ENCODE measurements at places on chromosomes 2 and 18.

DNA sequence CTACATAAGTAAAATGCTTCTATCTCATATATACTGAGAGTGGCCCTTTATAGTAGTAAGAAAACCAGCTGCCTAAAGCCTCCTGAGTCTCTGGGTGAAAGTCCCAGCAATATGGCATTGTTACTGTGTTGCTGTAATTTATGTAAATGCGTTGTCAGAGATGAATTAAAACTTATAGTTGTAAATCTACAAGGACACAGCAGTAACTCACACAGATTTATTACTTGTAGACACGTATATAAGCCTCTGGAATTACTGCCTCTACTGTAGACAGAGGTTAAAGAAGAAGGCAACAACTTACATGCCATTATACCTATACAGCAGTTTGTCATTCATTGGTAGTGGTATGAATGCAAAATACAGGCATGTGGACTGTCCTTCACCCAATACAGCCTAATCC, 169.1 kb upstream of the BOD1L2 start:
- H3K36me3 ChIP-seq: no peaks in the 10 kb centered on the region
- DNase-seq: no peak
- H3K27me3 ChIP-seq: no peaks in the 10 kb centered on the region
- H3K4me1 ChIP-seq: peaks cover 2% of the 10 kb centered on the region
- H3K4me3 ChIP-seq: no peak overlapping the region
- no peak overlapping the region for H3K27ac ChIP-seq

GRCh38 chr2:99325384-99325783, 10.7 kb downstream of the TXNDC9 start:
- H3K4me3 ChIP-seq: no peak overlapping the region
- no peak for DNase-seq
- H3K4me1 ChIP-seq: no peaks in the 10 kb centered on the region
- H3K36me3 ChIP-seq: peaks cover 86% of the 10 kb centered on the region

- no peak overlapping the region for H3K4me3 ChIP-seq
- no peaks in the 10 kb centered on the region for H3K27me3 ChIP-seq
- no peaks in the 10 kb centered on the region for H3K4me1 ChIP-seq
- no peak for DNase-seq
- no peaks in the 10 kb centered on the region for H3K36me3 ChIP-seq
- H3K27ac ChIP-seq: no peak overlapping the region
Observed at GRCh38 chr18:6106091-6106685, 210.9 kb upstream of the TMEM200C start.

DNA sequence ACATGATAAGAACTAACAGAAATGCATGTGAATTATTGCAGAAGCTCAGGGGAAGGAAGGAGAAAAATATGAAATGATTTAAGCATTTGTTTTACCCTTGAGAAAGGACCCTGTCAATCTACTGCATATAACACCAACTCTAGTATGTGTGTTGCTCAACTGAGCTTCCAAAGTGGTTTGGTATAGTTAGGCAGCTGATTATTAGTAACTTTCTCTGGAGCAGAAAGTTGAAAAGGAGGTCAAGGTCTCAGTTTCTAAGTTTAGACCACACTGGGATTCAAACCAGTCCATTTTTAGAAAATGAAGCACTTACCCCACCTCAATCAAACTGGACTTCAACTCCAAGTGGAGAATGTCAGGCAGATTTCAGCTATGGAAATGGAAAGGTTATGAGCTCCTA, 123.3 kb upstream of the CDC42EP3 start:
- no peak for DNase-seq
- H3K27ac ChIP-seq: peak overlapping the region; percentile 33
- no peaks in the 10 kb centered on the region for H3K4me1 ChIP-seq
- H3K36me3 ChIP-seq: no peaks in the 10 kb centered on the region
- no peak overlapping the region for H3K4me3 ChIP-seq

- no peak overlapping the region for H3K4me3 ChIP-seq
- peaks cover 45% of the 10 kb centered on the region for H3K36me3 ChIP-seq
- DNase-seq: no peak
- H3K4me1 ChIP-seq: no peaks in the 10 kb centered on the region
- no peaks in the 10 kb centered on the region for H3K27me3 ChIP-seq
Observed at GRCh38 chr2:101040761-101041160, 38.7 kb downstream of the RPL31 start.

DNA sequence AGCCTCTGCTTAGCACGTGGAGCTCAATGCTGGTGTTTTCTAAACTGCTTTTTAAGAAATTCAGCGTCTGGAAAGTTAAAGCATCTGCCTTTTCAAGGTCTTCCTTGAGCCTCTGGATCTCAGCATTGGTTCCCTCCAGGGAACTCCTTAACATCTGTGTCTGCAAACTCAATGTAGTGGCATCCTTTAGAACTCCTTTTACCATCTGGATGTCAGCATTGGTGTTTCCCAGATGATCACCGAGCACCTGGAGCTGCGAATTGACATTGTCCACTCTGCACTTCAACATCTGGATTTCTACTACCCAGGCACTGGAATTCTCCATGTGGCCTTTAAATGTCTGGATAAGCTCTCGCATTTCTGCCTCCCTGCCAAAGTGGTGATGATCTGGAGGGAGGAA, 3.7 kb downstream of the CLEC4F start:
- H3K27ac ChIP-seq: no peak overlapping the region
- no peaks in the 10 kb centered on the region for H3K36me3 ChIP-seq
- no peak overlapping the region for H3K4me3 ChIP-seq
- no peaks in the 10 kb centered on the region for H3K27me3 ChIP-seq
- DNase-seq: no peak
- H3K4me1 ChIP-seq: no peaks in the 10 kb centered on the region

GRCh38 chr18:56286775-56287325, 351.5 kb downstream of the TXNL1 start:
- no peaks in the 10 kb centered on the region for H3K27me3 ChIP-seq
- no peaks in the 10 kb centered on the region for H3K4me1 ChIP-seq
- no peaks in the 10 kb centered on the region for H3K36me3 ChIP-seq
- no peak overlapping the region for H3K4me3 ChIP-seq
- DNase-seq: no peak
- H3K27ac ChIP-seq: no peak overlapping the region

- DNase-seq: no peak
- no peaks in the 10 kb centered on the region for H3K36me3 ChIP-seq
- no peaks in the 10 kb centered on the region for H3K4me1 ChIP-seq
Observed at GRCh38 chr2:161710131-161710915, 86.1 kb downstream of the SLC4A10 start.

DNA sequence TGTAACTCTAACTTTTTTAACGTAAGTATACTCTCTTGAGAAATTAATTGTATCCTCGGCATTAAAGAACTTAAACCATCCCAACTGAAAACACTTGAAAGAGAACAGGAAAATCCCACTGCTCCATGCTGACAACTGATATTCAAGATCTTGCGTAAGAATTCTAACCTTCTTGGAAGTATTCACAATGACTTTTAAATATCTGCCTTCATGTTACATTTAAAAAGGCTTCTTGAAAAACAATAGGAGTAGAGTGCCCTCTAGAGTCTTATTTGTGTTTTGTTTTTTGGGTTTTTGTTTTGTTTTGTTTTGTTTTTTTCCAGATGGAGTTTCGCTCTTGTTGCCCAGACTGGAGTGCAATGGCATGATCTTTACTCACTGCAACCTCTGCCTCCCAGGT, 65.4 kb upstream of the DNAJC10 start:
- H3K27me3 ChIP-seq: no peaks in the 10 kb centered on the region
- no peak overlapping the region for H3K27ac ChIP-seq
- no peaks in the 10 kb centered on the region for H3K36me3 ChIP-seq

DNA sequence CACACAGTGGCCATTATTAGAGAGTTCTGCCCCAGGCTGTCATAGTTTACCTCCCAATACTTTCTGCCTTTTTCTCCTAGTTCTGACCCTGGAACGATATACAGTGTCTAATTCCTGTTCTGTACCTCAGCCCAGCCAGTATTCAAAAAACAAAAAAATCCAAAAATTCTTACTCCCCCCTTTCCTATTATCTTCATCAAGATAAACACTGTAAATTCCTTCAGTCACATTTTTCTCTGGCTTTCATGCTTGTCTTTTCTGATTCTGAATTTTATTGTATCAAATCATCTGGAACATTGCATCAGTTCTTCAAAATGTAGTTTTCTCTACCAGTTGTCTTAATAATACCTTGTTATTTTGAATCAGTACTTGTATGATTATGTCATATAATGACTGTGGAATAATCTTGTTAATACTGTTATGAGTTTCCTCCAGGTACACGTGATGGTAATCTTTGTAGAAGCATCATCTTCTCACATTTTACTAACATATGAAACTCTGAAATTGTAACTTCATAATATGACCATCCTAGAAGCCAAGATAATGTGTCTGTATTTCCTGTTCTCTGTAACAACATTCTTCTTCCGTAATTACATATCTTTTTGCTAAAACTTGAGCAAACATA, 79.0 kb upstream of the NOSTRIN start:
- peak overlapping the region; percentile 60 for H3K27ac ChIP-seq
- no peaks in the 10 kb centered on the region for H3K4me1 ChIP-seq
- H3K27me3 ChIP-seq: no peaks in the 10 kb centered on the region
- DNase-seq: no peak
- H3K36me3 ChIP-seq: no peaks in the 10 kb centered on the region
- H3K4me3 ChIP-seq: no peak overlapping the region

DNA sequence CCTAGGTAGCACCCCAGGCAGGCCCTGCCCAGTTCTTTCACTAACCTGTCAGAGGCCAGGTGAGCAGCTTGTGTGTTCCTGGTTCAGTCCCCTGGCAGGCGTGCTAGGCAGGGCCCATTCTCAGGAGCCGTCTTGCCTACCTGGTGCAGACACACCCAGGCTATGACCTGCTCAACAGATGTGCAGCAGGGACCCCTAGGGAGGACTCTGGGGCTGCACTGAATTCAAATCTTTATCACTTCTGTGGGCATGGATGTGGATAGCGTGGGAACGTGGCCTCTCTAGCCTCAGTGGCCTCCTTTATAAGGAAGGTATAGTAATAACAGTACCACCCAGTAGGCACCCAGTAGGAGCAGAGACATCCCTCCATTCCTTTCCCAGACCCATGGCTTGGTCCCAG, 48.4 kb downstream of the PLEKHB2 start:
- H3K27me3 ChIP-seq: no peaks in the 10 kb centered on the region
- H3K4me1 ChIP-seq: no peaks in the 10 kb centered on the region
- H3K4me3 ChIP-seq: no peak overlapping the region

DNA sequence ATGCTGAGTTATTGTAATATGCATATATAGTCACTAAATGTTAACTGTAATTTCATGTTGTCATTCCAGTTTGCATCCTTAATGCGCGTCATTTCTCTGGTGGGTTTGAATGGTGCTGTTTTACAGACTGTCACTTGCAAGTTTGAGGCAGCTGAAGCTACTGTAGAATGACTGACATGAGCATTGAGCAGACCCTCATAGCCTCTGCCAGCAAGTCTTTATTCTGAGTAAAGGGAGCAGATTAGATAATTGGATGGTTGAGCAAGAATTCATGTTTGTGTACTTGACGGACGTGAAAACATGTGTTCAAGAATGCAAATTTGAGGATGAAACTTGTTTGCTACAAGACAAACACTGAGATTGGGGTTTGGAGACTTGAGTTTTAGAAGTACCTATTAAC, 854.8 kb upstream of the KLHL29 start:
- no peak for DNase-seq
- no peaks in the 10 kb centered on the region for H3K36me3 ChIP-seq
- no peak overlapping the region for H3K27ac ChIP-seq
- H3K4me3 ChIP-seq: no peak overlapping the region

GRCh38 chr2:234308073-234308812, 188.6 kb downstream of the ARL4C start:
- H3K27me3 ChIP-seq: no peaks in the 10 kb centered on the region
- no peak overlapping the region for H3K27ac ChIP-seq
- no peak for DNase-seq
- H3K4me1 ChIP-seq: no peaks in the 10 kb centered on the region
- H3K36me3 ChIP-seq: no peaks in the 10 kb centered on the region

DNA sequence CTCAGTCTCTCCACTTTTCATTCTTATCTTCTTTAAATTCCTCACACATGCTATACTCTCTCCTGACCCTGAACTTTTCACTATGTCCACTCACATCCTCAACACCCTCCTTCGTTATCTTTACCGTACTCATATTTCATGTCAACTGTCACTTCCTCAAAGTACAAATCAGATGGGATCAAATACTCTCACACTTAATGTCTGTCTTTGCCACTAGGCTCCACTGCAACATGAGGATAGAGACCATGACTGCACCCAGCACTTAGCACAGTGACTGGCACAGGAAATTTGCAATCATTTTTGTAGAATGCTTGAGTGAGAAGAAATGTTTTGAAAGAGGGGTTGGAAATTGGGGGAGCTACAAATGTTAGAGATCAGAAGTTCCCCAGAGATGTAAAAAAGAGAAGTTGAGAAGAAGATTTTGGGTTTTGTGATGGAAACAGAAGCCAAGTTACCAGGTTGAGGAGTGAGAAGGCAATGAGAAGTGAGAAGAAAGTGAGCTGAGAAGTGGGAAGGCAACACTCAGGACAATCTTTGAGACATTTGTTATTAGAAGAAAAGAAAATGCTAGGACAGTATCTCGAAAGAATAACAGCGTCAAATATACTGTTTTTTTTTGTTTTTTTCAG, 87.0 kb downstream of the CCDC141 start:
- DNase-seq: no peak
- H3K4me3 ChIP-seq: no peak overlapping the region
- H3K4me1 ChIP-seq: no peaks in the 10 kb centered on the region

DNA sequence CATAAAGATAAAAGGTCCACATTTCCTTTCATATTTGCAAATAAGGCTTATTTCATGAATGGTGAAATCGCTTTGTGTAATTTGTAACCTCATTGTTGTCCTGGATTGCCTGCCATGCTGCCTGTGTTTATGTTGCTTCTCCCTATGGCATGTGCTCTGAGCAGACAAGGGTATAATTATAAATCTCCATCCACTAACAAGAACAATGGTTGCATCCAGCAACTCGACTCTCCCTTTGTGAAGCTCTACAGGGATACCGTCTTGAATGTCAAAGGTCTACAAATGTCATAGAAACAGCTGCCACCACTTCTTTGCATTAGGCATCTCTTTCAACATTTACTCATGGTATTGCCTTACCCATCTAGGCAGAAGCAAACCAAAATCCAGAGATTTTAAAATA, 209.6 kb downstream of the SLC8A1 start:
- DNase-seq: no peak
- H3K36me3 ChIP-seq: no peaks in the 10 kb centered on the region
- H3K27me3 ChIP-seq: no peaks in the 10 kb centered on the region
- H3K4me3 ChIP-seq: no peak overlapping the region
- H3K4me1 ChIP-seq: no peaks in the 10 kb centered on the region
- H3K27ac ChIP-seq: no peak overlapping the region
